Fibroblast of skin of right quadriceps (primary cell): ENCODE measurements at places on chromosomes 1 and 21.
A peak's percentile ranks its signal among the peaks of the same experiment; 100 is the strongest.

DNA sequence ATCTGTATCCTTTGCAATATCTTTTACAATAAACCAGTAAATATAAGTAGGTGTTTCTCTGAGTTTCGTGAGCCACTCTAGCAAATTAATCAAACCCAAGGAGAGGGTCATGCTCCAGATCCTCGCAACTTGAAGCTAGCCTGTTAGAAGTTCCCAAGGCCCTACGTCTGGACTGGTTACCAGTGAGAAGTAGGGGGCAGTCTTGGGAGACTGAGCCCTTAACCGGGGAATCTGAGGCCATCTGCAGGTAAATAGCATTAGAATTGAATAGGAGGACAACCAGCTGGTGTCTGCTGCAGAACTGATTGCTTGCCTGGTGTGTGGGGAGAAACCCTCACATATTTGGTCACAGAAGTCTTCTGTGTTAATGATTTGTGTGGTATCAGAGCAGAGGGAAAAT lies 190.5 kb downstream of the RYR2 start:
- DNase-seq, result no peak

DNA sequence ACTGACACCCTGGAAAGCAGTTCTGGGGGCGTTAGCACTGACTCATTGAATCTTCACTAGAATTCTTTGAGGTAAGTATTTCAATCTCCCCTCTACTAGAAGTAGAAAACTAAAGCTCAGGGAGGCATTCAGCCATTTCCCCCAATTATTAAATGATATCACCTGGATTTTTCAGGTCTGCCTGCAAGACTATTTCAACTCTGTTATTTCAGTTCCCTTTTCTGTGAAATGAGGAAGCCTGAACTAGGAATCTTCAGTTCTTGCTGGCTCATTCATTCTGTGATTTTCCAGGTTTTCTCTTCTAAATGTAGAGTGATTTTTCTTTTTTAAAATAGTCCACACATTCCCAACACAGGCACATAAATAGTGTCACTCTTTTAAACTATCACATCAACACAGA lies 337.0 kb upstream of the NR5A2 start:
- DNase-seq, result no peak

DNA sequence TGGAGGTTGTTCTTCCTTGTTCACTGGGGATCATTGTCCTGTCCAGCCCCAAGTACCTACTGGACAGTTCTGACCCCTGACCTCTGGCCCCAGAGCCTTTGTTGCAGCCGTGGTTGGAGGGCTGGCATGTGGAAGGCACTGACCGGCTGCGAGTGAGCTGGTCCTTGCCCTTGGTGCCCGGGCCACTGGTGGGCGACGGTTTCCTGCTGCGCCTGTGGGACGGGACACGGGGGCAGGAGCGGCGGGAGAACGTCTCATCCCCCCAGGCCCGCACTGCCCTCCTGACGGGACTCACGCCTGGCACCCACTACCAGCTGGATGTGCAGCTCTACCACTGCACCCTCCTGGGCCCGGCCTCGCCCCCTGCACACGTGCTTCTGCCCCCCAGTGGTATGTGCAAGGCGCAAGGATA lies 11.4 kb downstream of the TIE1 start:
- no peak for DNase-seq

DNA sequence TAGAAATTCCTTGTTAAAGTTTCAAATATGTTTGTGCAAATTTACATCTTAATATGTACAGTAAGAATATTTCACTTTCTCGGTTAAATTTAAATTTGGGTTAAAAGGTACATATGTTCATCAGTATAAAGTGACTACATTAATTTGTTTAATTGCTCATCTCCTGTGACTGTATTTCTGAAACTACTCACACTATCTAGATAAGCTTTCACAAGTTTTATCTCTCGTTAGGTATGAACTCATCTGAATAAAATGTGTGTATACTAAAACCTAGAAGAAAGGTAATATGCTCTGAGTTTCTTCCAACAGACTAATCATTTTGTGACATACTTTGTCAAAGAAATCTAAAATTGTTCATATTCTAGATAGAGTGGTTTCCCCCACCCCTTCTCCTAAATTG lies 150.7 kb downstream of the PATJ start:
- no peak for DNase-seq

- no peak for DNase-seq
These were observed 11.9 kb downstream of the F5 start for GRCh38 chr1:169574336-169574735.

DNA sequence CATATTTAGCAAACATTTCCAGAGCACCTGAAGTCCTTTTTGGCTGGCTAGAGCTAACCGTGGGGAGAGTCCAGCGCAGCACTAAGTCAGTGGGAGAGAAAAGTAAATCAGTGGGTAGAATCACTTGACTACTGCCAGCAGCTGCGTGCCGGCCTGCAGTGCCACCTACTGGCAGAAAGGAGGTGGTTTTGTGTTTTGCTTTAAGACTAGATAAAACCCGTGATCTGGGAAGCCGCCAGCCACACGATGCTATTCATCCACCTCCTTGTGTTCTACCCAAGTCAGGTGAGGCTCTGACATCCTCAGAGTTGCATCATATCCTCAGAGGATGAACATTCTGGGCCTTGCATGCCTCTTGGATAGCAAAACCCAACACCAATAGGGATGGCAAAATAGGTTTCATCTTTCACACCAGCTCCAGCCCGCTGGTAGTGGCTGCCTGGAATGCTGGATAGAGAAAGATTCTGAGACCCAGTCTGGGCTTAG lies 14.1 kb upstream of the HEYL start:
- DNase-seq, result peak; percentile 59

GRCh38 chr1:169161496-169162194 lies 55.2 kb downstream of the ATP1B1 start:
- no peak for DNase-seq

- DNase-seq, result no peak
These were observed 13.1 kb upstream of the TTC34 start for GRCh38 chr1:2814511-2815075.

DNA sequence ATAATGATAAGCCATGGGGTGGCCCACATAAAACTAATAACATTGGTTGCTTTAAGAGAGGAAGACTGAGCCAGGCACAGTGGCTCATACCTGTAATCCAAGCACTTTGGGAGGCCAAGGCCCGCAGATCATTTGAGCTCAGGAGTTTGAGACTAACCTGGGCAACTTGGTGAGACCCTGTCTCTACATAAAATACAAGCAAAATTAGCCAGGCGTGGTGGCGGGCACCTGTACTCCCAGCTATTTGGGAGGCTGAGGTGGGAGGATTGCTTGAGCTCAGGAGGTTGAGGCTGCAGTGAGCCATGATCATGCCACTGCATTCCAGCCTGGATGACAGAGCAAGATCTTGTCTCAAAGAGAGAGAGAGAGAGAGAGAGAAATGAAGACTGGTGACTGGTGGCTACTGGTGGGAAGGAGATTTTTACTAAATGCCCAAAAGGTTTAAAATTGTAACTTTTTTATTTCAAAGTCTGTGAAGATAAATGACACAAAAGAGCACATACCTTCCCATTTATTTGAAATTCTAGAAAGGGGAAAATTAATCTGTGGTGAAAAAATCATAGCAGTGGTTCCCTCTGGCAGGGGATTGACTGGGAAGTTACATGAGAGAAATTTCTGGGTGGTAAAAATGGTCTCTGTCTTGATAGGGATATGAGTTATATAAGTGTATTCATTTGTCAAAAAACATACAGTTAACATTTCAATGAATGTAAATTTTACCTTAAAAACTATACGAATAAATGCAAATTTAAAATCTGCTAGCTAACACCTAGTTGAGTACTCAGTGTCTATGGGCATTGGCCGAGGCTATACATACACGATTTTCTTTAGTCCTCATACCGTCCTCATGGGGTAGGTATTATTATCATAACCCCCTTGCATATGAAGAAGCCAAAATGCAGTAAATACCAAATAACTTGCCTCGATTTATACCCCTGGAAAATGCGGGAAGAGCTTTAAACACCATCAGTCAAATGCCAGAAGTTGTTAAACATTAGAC lies 2.2 kb upstream of the NBPF1 start:
- DNase-seq, result no peak

DNA sequence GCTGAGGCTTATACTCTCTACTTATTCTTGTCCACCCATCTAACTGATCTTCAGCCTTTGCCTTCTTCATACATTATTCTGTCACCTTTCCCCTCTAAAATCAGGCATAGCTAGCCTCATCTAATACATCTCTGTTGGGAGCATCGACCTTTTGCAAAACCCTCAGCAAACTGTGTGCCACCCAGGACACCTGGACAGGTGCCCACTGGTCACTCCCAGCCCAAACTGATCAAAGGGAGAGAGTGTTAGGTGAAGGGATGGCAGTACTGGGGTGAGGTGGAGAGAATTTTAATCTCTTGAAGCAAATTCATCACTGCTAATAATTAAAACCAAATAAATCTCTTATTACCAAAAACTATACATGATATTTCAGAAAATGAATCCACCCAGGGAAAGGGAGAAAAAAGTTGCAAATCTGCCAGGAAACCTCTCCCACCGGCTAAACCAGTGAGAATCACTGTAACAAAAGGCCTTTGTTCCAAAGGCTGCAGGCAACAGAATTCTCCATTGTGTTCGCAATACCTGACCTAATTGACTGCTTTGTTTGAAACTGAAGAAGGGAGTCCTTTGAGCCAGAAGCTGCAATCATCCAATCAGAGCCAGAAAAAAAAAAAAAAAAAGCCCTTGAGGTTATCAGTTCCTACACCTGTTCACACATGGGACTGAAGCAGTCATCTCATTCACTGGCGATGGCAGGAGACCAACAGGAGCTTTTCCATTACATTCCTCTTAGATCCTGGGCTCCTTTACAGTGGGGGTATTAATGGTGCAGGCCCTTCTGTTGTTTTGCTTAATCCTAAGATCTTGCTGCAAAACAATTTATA lies 172.6 kb downstream of the APP start:
- DNase-seq, result no peak

- no peak for DNase-seq
These were observed 21.9 kb downstream of the DLGAP3 start for GRCh38 chr1:34907487-34908090.

- DNase-seq, result no peak
These were observed 57.0 kb upstream of the PRDM2 start for GRCh38 chr1:13643017-13643416.

DNA sequence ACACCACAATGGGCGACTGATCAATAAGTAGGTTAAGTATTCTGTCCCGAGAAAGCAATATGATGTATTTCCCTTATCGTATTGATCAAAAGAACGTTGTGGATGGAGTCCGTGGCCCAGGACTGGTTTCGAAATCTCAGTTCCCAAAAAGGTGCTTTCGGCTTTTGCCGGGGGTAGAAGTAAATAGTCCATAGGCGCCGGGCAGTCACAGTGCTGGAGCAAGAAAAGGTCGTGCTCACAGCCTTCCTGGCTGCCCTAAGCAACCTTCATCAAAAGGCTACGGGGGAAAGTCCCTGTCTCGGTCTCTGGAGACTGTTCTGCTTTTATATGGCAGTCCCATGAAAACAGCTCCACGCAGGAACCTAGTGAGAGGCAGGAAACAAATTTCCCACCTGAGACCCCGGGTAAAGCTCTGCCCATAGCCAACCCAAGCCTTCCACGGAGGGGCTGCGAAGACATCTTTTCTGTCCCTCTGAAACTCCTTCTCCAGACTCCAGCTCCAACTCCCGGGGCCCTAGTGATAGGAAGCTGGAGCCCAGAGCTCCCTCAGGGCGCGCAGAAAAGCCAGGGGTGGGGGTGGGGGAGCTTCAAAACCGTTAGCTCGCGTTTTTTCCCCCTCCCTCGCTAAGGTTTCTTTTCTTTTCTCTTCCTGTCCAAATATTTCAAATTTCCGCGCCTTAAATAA lies 7.0 kb downstream of the CDKN2C start:
- peak; percentile 57 for DNase-seq

- no peak for DNase-seq
These were observed 51.5 kb downstream of the KCNAB2 start for GRCh38 chr1:6097117-6097595.

- no peak for DNase-seq
These were observed 35.7 kb upstream of the AGL start for GRCh38 chr1:99814373-99814900.

GRCh38 chr1:99456536-99456935 lies 189.4 kb upstream of the PALMD start:
- peak; percentile 30 for DNase-seq

DNA sequence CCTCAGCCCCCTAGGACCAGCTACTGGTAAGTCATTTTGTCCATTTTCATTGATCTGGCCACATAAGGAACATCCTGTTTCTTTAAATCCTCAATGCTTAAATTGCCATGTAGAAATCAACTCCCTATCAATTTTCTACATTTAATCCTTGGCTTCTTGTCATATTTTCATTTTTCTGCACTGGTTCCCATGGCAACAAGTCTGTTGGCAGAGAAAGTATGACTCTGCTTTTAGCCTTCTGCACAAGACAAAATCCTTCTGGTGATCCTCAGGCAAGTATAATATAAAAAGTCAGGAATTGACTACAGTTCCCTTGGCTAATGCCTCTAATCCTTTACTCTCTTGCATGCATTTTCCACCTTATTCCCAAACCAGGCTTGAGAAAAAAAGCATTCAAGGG lies 65.0 kb downstream of the LRRC40 start:
- peak; percentile 69 for DNase-seq

- no peak for DNase-seq
These were observed 20.4 kb upstream of the SCAF4 start for GRCh38 chr21:31752352-31752751.

DNA sequence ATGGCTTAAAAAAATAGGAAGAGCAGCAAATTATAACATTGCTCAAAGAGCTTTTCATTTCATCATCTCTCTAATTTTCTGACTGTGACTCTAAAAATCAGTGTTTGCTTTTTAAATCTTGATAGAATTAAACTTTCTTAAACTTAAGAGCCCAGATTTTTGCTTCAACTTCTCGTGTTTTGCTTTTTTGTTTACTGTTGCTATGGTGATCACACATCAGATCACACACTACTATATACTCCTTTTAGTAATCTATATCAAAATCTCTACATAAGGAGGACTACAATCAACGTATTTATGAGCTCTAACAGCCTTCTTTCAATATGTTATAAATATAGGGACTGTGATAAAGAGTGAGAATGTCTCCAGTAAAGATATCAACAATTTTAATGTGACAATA lies 537.3 kb downstream of the KCNT2 start:
- no peak for DNase-seq

GRCh38 chr1:240349695-240350094 lies 258.0 kb downstream of the FMN2 start:
- no peak for DNase-seq

DNA sequence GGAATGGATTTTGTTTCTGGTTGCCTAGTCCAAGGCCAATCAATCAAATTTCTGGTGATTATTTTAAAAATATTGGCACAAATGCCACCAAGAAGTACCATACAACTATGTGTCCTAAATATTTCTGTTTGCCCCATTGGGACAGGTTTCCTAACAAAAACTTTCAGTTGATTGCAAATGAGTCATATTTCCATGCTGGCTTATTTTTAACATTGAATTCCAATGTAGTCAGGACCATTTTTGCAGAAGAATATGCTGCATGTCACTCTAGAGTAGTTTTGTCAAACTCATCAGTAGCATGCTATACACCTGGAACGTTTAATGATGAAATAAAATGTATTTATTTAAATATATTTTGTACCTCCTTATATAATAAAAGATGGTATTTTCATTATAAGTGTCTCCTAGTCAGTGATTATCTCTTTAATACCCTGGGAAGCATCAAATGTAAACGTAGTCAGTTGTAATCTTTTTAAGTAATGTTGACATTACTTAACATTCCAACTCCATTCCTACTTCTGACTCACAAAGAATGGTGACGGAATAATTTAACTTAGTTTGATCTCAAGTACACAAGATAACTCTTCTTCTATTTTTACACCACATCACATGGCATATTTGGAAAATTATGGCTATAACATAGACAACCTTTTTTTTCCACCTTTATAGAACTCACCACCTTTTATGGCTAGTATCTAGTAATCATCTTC lies 39.0 kb upstream of the USH2A start:
- DNase-seq, result peak; percentile 73
